CD4-positive, alpha-beta memory T cell (primary cell): ENCODE measurements at places on chromosomes 1 and 21.

- no peak for DNase-seq
Observed at GRCh38 chr1:214463596-214463995, 87.8 kb downstream of the PTPN14 start.

GRCh38 chr1:232273011-232273410 is 356.9 kb downstream of the SIPA1L2 start:
- DNase-seq: no peak

- no peak for DNase-seq
Observed at GRCh38 chr21:46120301-46121285, 22.7 kb downstream of the COL6A2 start.

DNA sequence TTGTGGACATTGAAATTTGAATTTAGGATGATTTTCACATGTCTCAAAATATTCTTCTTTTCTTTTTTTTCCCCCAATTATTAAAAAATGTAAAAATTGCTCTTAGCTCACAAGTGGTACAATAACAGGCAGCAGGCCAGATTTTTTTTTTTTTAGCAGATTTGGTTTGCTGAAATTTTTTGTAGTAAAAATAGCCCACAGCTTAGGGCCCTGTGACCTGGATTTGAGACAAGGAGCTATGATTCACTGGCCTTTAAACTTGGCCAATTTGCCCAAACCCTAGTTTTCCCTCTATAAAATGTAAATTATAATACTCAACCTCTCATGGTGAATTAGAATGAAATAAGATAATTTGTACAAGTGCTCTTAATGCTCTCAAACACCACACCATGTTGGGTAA is 253.8 kb downstream of the DYRK1A start:
- DNase-seq: no peak

DNA sequence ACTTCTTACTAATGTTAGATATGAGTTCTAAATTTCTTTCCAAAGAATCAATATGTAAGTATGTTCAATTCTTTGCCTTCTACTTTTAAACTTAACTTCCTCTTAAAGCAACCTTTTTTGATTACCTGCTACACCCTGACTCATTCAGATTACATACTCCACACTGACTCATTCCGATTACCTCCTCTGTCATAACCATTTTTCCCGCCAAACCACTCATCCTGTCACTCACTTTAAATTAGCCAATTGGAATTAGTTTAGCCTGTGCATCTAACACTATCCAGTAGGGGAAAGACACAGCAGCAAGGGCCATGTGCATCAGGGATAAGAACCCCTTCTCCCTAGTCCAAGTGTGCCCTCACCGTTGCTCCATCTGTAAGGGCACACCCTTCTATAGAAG is 815.5 kb downstream of the BRINP3 start:
- DNase-seq: no peak
